ENCODE measurements at places on chromosomes 5 and 9. TPM values are rescaled to one million over a fixed set of nuclear protein-coding genes. Genes with fewer than 3 reads are reported as not detected.
A peak's percentile ranks its signal among the peaks of the same experiment; 100 is the strongest.

Gene BTNL3
- not detected for total RNA-seq

DNA sequence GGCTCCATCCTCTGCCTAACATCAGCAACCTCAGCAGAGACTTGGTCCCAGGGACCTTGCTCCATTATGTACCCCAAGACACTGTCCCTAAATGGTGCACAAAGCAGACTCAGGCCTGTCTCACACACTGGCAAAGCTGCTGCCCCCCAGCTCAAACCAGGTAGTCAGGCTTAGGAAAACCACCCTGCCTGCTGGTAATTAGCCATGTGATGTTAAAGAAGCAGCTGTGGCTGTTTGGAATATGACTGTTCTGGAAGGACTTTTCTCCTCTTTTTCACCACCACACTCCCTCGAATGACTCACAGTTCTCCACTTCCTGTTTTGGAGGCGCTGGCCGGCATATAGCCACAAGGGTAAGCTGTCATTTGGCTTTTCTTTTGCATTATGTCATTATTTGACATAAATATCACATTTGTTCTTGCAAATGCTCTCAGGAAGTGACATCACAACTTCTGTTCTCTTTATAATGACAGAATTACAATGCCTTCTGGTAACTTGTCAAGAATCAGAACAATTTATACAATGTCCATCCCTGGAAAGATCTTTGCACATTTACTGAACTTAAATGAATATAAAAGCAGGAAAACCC lies 113.9 kb downstream of the SUSD1 start:
- no peak for DNase-seq

DNA sequence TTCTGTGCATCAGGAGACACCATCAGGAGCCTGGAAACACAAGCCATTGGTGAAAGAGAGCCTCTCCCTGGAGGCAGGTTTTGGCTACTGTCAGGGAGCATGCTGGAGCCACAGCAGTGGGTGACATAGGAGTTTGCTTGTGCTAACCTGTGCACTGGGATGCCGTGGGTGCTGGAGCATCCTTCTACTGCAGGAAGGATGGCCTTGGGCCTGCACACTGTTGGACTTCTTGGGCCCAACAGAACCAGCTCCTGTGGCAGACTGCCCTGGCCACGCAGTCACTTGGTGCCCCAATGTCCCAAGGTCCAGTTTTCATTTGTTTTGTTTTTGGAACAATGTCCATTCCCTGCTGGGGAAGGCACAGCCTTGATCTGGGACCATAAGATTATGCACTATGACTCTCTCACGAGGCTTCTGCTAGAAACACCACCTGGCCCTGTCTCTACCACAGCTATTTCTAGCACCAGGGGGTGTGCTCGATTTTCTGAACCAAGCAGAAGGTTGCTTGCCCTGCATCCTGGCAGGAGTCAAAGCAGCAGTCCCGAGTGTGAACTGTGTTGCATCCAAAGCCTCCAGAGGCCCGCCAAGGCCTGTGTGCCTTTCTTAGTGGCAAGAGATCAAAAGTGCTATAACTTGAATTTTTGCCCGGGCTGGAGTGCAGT lies 5.5 kb upstream of the LTC4S start:
- DNase-seq: no peak

GRCh38 chr5:38780945-38781344 lies 64.9 kb upstream of the OSMR start:
- peak; percentile 58 for DNase-seq

- no peak for DNase-seq
These were observed 186.0 kb downstream of the GOLPH3 start for GRCh38 chr5:31987985-31988710.

Gene OLFM1
- total RNA-seq: 1.8 TPM

Gene CTNND2
- 1.1 TPM for total RNA-seq

- DNase-seq: no peak
These were observed 65.0 kb downstream of the MLLT3 start for GRCh38 chr9:20557285-20557684.

DNA sequence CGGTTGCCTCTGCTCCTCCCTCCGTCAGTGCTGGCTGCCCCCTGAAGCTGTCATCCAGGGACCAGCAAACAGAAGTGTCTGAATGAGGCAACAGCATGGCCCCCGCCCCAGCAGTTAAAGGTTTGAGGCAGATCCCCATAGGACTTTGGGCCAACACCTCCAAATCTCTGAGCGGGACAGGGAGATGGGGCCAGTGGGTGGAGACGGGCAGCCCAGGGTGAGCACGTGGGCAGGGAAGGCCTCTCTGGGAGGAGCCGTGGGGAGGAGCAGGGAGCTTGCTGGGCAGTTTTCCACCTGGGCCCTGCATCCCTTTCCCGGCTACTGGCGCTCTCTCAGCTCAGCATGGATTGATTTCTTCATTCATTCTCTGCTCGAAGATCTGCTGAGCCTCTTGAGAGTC lies 39.1 kb upstream of the NOTCH1 start:
- DNase-seq: no peak

- DNase-seq: no peak
These were observed 47.1 kb downstream of the FOXI1 start for GRCh38 chr5:170152767-170153166.

GRCh38 chr9:90629354-90629753 lies 13.3 kb downstream of the DIRAS2 start:
- DNase-seq: no peak

DNA sequence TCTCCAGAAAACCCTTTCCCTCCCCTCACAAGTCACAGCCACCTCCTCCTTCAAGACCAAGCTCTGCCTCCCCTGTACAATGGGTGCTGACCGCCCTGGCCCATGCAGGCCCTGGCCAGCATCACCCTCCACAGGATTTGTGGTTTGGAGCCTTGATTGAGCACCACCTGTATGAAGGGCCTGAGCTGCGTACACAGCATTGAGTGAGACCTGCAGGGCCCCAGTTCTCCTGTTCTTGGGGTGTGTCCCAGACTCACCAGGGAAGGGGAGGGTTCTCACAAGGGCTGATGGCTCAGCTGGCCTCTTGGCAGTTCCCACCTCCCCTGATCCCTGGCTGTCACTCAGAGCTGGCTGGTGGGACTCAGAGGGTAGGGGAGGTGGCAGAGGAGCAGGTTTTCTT lies 63.7 kb upstream of the IER5L start:
- no peak for DNase-seq

Gene PCSK5
- 3.2 TPM for total RNA-seq

DNA sequence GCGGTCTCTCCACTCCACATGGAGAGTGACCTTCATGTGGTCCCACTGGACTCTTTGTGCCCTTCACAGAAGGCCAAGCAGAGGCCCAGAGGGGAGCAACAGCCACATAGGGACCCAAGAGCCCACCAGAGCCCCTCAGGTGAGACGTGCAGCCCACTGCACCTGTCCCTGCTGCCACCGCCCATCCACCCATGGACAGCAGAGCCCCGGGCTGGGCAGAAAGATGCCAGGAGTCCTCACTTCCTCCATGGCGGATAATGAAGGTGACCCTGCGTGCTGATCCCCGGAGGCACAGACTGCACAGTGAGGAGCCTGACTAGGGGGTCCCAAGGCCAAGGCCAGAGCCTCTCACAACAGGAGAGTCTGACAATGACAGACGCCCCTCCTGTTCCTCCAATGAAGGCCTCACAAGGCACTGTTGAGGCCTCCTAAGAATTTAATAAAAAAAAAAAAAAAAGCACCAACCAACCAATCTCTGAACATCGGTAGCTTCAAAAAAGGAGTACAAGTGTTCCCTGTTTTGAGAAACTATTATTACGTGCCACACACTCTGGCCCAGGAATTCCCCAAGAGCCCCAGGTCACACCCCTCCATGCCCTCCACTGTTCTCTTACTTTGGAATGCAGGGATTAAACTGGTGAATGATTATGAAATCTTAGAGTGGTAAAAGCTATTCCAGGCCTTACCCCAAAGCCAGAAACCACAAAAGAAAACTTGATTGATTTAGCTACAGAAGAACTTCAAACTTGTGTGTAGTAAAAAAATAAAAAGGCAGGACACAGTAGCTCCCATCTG lies 2.8 kb upstream of the PPP1R26 start:
- DNase-seq: no peak

GRCh38 chr5:53749621-53750020 lies 189.2 kb downstream of the NDUFS4 start:
- no peak for DNase-seq

GRCh38 chr5:89899559-89899958 lies 510.0 kb downstream of the CETN3 start:
- DNase-seq: no peak

Gene COL27A1
- 51.0 TPM for total RNA-seq

GRCh38 chr5:36177715-36178523 lies 26.0 kb downstream of the SKP2 start:
- DNase-seq: no peak

Gene CCL27
- total RNA-seq: not detected

DNA sequence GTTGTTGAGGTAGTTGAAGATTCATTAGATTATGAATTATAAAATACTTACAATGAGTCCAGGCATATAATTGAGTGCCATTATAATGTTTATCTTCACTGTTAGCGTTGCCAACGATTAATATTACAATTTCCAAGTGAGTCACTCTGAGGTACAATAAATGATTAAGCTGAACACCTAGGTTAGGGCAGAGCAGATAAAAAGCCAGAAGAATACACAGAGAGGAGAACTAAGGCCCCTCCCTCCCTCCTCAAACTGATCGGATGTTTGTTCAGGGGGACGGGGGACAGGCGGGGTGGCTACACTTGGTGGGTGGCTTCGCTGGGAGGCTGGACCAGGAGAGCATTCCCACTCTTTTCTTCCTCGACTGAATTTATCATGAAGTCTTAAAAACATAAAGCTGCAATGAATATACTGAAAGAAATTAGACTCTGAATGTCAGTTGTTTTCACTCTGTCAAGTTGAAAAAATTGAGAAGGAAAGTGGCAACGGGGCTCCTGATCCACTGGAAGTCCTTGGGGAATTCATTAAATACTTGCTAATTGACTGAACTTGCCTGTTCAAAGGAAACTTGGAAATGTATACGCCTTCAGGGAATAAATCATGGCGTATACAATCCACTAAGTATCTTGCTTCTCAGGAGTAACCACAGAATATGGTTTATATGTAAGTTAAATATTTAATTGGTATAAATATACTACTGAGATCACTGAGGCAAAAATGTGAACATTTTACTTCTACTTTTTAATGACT lies 198.1 kb downstream of the TSSK1B start:
- no peak for DNase-seq

Gene CDKN2B-AS1
- not detected for total RNA-seq

GRCh38 chr5:5738797-5739489 lies 316.5 kb downstream of the ICE1 start:
- DNase-seq: no peak

Gene SLC24A2
- not detected for total RNA-seq

DNA sequence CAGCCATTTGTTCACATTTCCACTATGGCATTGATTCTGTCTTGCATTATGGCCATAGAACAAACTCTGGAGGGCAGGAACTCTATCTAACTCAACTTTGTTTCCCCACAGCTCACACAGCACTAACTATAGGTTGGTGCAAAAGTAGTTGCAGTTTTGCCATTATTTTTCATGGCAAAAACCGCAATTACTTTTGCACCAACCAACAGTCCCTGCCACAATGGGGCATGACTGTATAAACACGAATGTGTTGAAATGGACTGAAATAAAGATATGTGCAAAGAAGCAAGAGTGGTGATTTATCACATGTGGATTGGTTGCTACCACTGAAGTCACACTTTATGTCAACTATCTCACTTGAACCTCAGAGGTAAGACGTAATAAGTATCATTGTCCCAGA lies 338.7 kb downstream of the NTRK2 start:
- DNase-seq: no peak

Gene FAM120AOS
- 16.3 TPM for total RNA-seq

Gene HRH2
- total RNA-seq: 0.23 TPM

Gene DPYSL3
- 1.6 TPM for total RNA-seq

DNA sequence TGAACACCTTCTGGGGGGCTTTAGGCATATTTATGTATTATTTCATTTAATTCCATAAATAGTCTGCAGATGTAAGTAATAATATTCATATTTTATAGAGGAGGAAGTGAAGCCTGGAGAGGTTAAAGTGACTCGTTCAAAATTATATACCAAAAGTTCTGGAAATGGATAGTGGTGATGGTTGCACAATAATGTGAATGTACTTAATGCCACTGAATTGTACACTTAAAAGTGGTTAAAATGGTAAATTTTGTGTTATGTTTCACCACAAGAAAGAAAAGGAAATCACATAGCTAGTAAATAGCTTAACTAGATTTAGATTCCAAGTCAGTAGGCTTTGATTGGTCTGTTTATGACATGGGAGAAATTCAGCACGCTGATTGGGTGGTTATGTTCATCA lies 13.0 kb upstream of the TMEFF1 start:
- DNase-seq: no peak

- DNase-seq: no peak
These were observed 24.8 kb downstream of the CCNJL start for GRCh38 chr5:160287378-160288051.

GRCh38 chr9:91825422-91825821 lies 124.6 kb downstream of the ROR2 start:
- DNase-seq: no peak

DNA sequence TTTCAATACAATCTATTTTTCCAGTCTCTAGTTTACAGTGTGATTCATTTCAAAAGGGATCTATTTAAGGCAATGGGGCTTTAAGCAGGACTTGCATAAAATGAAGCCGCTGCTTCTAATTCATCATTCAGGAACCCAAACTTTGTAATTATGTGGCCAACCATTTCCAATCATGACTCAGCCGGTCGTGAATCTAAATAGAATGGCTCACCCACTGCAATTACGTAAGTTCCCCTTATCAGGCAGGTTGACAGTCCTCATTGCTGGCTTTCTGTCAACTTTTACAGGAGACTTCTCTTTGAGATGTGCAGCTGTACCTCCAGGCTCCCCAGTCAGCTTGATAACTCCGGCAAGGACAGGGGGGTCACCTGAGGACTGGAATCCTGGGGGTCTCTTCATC lies 152.8 kb upstream of the DAP start:
- no peak for DNase-seq

Gene CYLC2
- not detected for total RNA-seq

Gene EPB41L4B
- total RNA-seq: 51.4 TPM

Gene PPP3R2
- total RNA-seq: not detected

DNA sequence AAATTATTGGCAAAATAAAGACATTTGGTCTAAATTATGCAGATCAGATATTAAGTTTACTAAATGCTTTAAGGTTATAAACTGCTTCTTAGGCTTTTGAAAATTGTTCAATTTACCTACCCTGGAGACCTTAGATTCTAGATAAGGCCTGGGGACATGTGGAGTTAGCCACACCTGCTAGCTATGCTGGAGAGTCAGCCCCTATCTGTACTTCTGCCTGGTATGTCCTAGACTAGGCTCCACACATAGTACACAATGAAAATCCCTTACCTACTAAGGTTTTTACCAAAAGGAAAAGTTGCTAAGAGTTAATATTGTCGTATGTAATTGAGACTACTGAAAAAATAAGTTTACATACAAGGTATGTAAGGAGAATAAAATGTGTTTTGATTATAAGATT lies 49.8 kb upstream of the DMAC1 start:
- no peak for DNase-seq

All from left lobe of liver (tissue), 2 donors.